ENCODE measurements at places on chromosomes 3 and 15. TPM values are rescaled to one million over a fixed set of nuclear protein-coding genes. Genes with fewer than 3 reads are reported as not detected.
A peak's percentile ranks its signal among the peaks of the same experiment; 100 is the strongest.

DNA sequence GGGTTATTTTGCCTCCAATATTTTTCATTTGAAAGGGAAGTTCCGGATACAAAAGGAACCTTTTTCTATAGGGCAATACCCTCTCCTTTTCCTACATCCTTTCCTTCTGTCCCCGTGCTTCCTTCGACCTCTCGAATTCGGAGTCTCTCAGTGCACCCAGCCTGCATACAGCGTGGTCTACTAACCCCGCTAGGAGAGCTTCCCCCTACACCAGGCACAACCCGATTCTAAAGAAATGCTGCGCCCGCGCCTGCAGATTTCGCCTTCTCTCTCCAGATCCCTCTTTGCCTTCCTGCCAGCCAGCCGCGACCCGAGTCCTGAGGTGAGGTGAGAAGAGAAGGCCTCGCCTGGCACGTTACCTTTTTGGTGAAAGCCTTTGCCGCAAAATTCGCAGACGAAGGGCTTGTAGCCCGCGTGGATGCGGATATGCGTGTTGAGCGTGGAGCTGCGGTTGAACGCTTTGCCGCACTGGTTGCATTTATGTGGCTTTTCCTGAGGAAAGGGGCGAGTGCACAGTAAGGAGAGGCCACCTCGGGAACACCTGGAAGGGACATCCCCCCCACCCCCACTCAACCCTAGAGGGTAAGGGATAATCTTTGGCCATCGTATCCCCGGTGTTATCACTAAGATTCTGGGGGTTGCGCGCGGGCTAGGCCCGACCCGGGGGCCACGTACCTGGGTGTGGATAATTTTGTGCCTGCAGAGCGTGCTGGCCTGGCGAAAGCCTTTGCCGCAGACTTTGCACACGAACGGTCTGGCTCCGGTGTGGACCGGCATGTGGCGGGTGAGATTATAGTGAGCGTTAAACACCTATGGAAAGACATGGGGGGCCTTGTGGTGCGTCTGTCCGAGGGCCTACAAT lies 2.3 kb downstream of the FEZF2 start:
- DNase-seq: no peak

DNA sequence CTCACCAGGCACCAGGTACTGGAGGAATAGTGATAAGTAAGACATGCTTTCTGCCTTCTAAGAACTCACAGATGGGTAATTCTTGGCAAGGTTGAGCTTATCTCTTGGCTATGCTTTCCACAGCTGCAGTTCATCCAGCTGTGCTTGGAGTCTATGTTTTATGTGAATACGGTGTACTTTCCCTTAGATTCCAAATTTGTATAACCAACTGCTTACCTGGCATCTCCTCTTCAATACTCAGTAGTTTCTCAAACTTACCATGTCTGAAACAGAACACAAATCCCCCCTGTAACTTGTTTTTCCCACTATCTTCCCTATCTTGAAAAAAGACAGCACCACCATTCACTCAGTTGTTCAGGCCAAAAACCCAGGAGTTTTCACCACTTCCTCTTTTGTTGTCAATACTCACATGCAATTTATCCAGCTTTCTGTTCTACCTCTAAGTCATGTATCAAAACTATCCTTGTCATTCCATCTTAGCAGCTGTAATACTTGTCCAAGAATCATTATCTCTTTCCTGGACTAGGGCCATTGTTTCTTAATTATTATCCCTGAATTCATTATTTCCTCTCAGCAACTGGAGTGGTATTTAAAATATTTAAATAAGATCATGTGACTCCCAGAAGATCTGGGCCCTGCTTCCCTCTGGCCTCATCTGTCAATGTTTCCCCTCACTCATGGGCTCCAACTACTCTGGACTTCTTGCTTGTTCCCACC lies 32.6 kb downstream of the COL6A5 start:
- no peak for DNase-seq

DNA sequence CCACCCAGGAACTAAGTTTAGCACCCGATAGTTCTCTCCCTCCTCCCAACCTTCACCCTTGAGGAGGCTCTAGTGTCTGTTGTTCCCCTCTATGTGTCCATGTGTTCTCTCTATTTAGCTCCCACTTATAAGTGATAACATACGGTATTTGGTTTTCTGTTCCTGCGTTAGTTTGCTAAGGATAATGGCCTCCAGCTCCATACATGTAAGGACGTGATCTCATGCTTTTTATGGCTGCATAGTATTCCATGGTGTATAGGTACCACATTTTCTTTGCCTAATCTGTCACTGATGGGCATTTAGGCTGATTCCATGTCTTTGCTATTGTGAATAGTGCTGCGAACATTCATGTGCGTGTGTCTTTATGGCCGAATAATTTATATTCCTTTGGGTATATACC lies 66.9 kb upstream of the TRA2B start:
- no peak for DNase-seq

DNA sequence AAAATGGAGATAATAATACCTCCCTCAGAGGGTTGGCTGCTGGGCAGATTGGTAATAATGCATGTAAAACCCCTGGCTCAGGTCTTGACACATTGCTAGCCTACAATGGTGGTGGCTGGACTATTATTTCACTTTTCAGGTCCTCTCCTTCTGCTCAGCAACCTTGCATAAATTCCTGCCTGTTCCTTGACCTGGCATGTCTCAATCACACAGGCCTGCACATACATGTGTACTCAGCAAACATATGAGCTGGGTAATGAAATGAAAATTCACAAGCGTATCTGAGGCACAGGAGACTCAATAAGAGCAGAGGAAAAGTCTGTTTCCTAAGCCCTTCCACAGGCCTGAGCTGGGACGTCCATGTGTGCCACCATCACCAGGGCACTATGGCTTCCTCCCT lies 17.4 kb downstream of the VPS18 start:
- no peak for DNase-seq

GRCh38 chr15:78223396-78224022 lies 10.9 kb downstream of the ACSBG1 start:
- no peak for DNase-seq

GRCh38 chr3:184907681-184908649 lies 96.0 kb downstream of the VPS8 start:
- no peak for DNase-seq

GRCh38 chr3:160291909-160292299 lies 66.7 kb downstream of the C3orf80 start:
- DNase-seq: no peak

DNA sequence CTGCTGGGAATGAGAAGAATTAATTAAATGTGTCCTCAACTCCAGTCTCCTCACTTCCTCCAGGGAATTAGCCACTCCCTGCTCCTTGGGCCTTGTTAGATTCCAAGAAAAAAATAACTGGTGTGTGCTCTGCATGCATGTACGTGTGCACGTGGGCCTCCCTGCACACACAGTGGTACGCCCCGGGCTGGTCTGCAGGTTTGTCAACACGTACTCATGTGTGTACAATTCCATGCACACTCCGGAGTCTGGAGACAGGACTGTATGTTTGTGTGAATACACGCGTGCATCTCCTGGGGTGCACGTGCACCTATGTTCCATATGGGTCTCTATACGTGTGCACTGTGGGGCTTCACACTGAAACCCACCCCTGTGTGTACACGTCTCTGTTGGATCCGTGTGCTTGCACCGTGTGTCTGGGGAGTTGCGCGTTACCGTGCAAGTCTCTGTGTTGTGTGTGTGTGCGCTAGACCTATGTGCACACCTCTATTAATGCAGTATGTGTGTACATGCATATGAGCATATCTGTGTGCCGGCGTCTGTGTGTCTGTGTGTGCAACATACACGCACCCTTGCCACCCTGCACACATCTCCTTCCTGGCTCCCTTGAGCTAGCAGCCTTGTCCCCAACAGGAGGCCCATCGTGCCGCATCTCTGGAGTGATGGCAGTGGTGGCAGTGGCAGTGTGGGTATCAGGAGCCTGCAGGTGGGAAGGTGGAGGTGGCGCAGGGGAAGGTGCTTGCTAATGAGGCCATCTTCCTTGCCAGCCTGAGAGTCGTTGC lies 210.1 kb downstream of the TBC1D2B start:
- no peak for DNase-seq

GRCh38 chr15:88375234-88375927 lies 91.8 kb downstream of the MRPL46 start:
- DNase-seq: no peak

DNA sequence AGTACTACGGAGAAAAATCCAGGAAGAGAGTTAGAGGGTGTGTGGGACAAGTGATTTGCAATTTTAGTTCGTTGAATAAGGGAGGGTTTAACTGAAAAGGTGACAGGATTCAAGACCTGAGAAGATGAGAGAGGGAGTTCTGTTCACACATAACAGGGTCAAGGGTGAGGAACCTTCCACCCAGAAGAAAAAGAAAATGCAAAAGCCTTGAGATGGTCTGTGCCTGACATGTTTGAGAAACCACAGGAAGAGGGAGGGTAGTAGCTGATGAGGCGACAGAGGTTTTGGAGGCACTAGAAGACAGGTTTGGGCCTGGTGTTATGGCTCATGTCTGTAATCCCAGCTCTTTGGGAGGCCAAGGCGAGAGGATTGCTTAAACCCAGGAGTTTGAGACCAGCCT lies 591 bp upstream of the SLC25A20 start:
- DNase-seq: no peak

DNA sequence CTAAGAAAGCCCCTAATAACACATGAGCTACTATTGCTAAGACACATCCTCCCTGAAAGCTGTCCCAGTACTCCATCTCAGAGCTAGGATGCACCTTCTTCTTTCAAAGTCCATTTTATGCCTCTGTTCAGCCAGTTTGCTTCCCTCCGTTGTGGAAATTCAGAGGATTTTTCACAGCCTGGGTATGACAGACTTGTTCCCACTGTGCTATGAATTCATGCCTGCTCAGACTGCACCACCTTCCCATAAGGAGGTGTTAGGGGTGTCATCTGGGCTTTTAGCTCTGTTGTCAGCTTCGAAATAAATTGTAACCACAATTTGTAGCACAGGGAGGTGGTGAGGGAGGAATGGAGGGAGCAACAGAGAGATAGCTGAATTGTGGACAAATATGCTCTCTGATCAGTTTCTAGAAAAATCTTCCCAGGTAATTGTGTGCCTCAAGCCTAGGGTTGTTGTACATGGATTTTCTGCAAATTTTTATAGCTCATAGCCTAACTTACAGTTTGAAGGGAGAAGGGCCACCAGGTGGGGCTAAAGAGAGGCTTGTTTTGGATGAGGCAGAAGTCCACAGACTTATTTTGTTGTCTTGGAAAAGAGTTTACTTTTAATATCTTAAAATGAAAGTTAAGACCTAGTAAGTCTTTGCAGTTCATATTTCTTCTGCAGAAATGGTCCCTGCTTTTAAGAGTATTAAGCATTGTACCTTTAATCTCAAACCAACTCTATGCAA lies 462.0 kb downstream of the PDCD6IP start:
- peak; percentile 16 for DNase-seq

DNA sequence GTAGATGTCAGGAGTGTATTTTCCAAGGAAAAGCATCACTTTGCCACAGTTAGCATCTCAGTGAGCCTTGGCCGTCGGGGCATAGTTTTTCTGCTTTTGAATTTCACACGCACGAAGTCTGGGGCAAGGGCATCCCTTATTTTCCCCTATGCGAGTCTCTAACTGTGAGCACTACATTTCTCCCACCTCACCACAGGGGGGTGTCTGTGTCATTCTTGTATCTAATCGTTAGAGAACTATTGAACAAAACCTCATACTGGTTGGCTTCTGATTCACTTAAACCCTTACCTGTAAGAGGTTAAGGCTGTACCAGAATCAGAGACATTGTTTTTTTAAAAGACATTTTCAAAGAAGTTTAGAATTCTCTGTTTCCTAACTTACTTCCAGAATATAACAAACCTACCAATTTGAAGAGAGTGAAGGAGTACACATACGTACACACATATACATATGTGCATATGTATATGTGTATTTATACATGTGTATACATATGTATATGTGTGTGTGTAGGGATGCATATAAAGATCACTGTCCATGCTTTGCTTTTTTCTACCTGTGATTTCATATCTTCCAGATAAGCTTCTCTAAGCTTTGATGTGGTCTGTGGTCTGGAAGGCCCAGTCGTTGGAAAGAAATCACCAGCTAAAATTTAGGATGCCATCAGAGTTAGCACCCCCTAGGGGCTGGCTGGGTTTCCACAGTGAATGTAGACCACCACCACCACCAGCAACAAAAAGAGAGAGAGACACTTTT lies 49.4 kb downstream of the MYZAP start:
- no peak for DNase-seq

DNA sequence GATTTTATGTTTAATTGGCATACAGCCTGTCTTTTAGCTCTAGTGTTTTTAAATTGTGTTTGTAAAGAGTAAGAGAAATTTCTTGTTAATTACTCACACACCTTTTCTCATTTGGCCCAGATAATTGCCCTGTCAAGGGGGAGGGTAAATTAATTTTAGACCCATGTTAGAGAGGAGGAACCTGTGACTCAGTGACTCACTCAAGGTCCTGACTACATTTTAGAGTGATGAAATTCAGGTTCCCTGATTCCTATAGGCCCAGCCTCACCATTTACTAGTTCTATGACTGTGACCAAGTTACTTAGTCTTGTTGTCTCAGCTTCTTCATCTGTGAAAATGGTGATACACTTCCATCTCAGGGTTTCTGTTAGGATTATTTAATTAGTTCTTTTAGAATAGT lies 125.2 kb upstream of the DPH6 start:
- no peak for DNase-seq

DNA sequence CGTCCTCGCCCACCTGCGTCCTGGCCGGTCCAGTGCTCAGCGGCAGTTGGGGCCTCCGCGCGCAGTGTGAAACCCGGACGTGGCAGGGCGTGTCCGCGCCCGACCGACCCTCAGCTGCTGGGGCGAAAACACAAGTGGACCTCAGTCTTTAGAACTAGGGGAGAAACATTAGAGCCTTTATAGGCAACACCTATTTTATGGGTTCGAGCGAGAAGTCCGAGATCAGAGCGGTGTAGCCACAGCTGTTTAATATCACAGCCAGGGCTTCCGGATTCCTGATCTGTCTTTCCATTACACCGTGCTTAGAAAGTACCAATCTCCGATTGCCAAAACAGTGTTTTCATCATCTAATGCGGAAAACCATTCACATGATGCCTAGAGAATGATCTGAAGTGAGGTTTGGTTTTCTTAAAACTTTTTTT lies 506 bp downstream of the RAD51 start:
- no peak for DNase-seq

GRCh38 chr15:58043192-58043903 lies 22.2 kb downstream of the ALDH1A2 start:
- peak; percentile 29 for DNase-seq

- no peak for DNase-seq
Observed at GRCh38 chr3:153113541-153113940, 48.5 kb upstream of the RAP2B start.

DNA sequence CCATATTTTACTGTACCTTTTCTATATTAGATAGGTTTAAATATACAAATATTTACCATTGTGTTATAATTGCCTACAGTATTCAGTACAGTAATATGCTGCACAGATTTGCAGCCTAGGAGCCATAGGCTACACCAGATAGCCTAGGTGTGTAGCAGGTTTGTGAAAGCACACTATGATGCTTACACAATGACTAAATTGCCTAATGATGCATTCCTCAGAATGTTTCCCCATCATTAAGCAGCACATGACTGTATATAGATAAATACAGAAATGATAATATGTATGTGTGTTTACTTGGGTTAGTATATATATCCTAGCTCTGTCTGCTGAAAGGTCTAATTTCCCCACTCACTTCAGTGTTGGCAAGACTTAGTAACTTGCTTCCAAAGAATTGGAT lies 65.8 kb downstream of the MYL3 start:
- no peak for DNase-seq

The CPA3 gene
- not detected for total RNA-seq

The SUCNR1 gene
- 0.17 TPM for total RNA-seq

The RTF1 gene
- 27.5 TPM for total RNA-seq

The CFAP92 gene
- 3.6 TPM for total RNA-seq

The TRA2B gene
- 172 TPM for total RNA-seq

The PAK6 gene
- 19.9 TPM for total RNA-seq

The HTR3E gene
- total RNA-seq: not detected

The CPN2 gene
- total RNA-seq: not detected

The SCAMP2 gene
- 55.8 TPM for total RNA-seq

The HRG gene
- total RNA-seq: 0.42 TPM

Data from HCT116 (cell line).